ENCODE measurements at places on chromosomes 7 and 10. TPM values are rescaled to one million over a fixed set of nuclear protein-coding genes. Genes with fewer than 3 reads are reported as not detected.

GRCh38 chr7:138573741-138574140 is 113.7 kb downstream of the TRIM24 start:
- DNase-seq = no peak

GRCh38 chr10:17742918-17743317 is 9.1 kb upstream of the TMEM236 start:
- DNase-seq = peak; percentile 70

DNA sequence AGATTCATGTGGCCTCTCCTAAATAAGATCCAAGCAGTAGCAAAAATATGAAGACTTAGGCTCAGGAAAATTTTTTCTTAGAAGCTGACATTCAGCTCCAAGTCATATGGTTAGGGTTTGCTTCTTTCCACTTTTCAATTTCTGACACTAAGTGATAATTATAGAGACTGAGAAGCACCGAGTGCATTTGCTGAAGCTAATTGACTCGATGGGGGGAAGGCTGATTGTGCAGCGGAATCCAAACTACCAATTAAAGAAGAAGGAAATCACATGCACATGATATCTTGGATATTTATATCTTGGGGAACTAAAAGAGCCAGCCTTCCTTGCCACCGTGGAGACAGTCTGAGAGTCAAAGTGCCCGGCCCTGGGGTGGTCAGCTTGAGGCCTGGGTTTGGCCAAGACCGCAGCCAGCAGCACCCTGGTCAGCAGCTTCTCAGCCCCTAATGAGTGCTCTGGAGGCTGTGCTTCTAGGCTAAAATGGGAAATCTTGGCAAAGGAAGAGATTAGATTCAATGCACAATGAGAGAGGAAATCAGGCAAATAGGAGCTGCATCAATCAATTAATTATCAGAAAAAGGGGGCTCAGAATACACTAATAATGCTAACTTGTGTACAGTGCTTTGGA is 589.3 kb downstream of the NRG3 start:
- no peak for DNase-seq

- no peak for DNase-seq
Measured at GRCh38 chr7:25586513-25586912, 358.2 kb upstream of the NPVF start.

GRCh38 chr10:35626971-35627507 is 15.1 kb downstream of the FZD8 start:
- no peak for DNase-seq

DNA sequence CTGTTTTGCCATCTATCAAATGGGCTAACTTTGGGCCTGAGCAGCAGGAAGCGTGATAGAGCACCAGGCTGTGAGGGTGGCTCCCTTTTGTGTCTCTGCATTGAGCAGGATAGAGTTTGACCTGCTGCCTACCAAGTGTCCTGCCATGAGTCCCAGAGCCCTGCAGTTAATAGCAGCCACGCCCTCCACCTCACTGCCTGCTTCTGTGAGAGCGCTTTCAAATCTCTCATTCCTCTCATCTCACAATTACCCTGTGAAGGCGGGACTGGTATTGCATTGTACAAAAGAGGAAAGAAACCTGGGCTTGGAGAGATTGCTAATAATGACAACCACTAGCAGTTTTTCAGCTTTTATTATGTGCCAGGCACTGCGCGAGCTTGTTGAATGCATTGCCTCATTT is 39.9 kb downstream of the UNC5B start:
- no peak for DNase-seq

- no peak for DNase-seq
Measured at GRCh38 chr7:129390314-129390713, 43.9 kb upstream of the STRIP2 start.

DNA sequence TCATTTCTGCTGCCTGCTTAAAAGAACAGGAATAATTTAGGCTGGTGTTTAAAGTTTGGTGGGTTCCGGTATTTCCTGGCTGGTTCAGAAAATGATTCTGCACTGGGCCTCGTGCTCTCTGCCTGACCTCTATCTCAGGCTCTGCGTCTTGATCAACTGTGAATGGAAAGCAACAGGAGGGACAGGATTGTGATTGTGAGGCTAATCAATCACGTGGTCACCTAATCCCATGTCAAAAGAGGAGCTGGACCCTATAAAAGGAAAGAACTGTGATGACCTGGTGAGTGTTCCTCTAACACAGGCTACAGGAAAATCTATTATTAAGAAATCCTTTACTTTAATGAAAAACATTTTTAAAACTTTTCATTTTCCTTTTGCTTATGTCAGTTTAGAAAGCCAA is at the start of gene DHX32:
Gene DHX32 (minus strand): TSS at position 101 of the 400 bp plus-strand sequence. CDS start 468 bp downstream, outside the sequence.
- DNase-seq = no peak

GRCh38 chr10:101824736-101825135 is 6.5 kb upstream of the OGA start:
- no peak for DNase-seq

GRCh38 chr7:18960725-18961124 is 156.7 kb downstream of the TWIST1 start:
- DNase-seq = no peak

The TMEM178B gene
- total RNA-seq = 32.5 TPM

The SLC13A4 gene
- 0.75 TPM for total RNA-seq

The OR2A42 gene
- not detected for total RNA-seq

All from heart left ventricle (tissue), 16 donors.